Lung (tissue), 17 donors: ENCODE measurements at places on chromosomes 4 and X. TPM values are rescaled to one million over a fixed set of nuclear protein-coding genes. Genes with fewer than 3 reads are reported as not detected.

FGF5 gene
- total RNA-seq, result 0.18 TPM

- no peak overlapping the region for H3K27ac ChIP-seq
- no peak overlapping the region for H3K4me3 ChIP-seq
- no peaks in the 10 kb centered on the region for H3K27me3 ChIP-seq
- DNase-seq, result no peak
Observed at GRCh38 chr4:110135523-110135922, 62.9 kb downstream of the ELOVL6 start.

DNA sequence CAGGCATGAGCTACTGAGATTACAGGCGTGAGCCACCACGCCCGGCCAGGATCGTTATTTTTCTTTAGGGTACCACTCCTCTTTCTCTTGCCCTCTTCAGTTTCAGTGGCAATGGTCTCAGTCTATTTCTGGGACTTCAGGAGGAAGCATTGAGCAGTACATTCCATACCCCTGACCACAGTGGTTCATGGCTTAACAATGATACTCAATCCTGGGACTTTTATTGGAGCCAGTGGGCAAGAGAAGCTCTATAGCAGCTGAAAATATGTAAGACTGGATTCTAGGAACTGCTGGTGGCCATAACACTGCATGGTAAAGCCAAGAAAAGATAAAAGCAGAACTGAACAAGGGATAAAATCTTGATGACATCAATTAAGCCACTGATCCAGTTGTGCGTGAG lies 5.8 kb upstream of the CCNA2 start:
- no peak overlapping the region for H3K27ac ChIP-seq
- H3K4me1 ChIP-seq, result no peaks in the 10 kb centered on the region
- no peak overlapping the region for H3K4me3 ChIP-seq

GRCh38 chr4:159272273-159273140 lies 169.6 kb downstream of the RAPGEF2 start:
- no peak overlapping the region for H3K4me3 ChIP-seq
- H3K36me3 ChIP-seq, result no peaks in the 10 kb centered on the region
- DNase-seq, result no peak

- H3K4me3 ChIP-seq, result no peak overlapping the region
- H3K36me3 ChIP-seq, result no peaks in the 10 kb centered on the region
- H3K27me3 ChIP-seq, result no peaks in the 10 kb centered on the region
- H3K4me1 ChIP-seq, result no peaks in the 10 kb centered on the region
- no peak for DNase-seq
Observed at GRCh38 chr4:124833831-124834505, 121.4 kb upstream of the ANKRD50 start.

- H3K27me3 ChIP-seq, result no peaks in the 10 kb centered on the region
- no peaks in the 10 kb centered on the region for H3K36me3 ChIP-seq
- no peak overlapping the region for H3K27ac ChIP-seq
- peak; percentile 54 for DNase-seq
Observed at GRCh38 chr4:80500613-80501012, 165.1 kb downstream of the CFAP299 start.

GRCh38 chrX:112967341-112967740 lies 126.7 kb upstream of the AMOT start:
- DNase-seq, result no peak
- H3K27me3 ChIP-seq, result peaks cover 3% of the 10 kb centered on the region
- H3K4me3 ChIP-seq, result no peak overlapping the region

DNA sequence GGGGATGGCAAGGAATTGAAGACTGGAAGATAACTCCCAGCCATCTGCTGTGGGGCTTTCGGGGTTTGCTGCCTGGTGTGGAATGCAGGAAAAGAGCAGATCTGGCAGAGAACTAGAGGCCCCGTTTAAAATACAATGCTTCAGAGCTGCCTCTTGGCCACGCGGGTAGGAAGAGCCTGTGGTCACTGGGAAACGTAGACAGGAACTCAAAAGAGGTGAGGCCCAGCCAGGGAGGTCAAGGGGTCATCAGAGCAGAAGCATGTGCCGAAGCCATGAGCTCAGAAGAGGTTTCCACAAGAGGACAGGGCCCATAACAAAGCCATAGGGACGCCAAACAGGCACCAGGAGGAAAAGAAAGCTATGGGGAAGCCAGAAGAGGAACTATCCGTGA lies 14.5 kb upstream of the STS start:
- H3K27ac ChIP-seq, result peak overlapping the region; percentile 80
- H3K4me1 ChIP-seq, result peaks cover 8% of the 10 kb centered on the region
- DNase-seq, result no peak

DNA sequence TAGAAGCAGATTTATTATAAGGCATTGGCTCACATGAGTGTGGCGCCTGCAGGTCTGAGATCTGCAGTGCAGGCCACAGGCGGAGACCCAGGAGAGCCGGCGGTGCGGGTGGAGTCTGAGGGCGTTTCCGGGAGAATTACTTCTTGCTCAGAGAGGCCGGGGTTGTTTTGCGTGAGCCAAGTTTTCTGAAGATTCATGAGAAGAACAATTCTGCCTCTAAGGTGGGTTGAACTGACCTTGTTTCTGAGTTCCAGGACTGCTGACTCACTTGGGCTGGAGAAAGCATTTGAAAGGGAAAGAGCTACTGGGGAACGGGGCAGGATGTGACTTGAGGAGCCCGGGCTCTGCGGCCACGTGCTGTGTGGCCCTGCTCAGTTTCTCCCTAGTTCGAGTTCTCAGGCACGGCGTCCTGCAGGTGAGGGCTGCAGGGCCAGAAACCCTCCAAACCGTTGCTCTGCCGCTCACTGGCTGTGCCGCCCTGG lies 36.7 kb upstream of the SORCS2 start:
- H3K27me3 ChIP-seq, result no peaks in the 10 kb centered on the region
- H3K27ac ChIP-seq, result no peak overlapping the region
- H3K4me3 ChIP-seq, result no peak overlapping the region
- H3K4me1 ChIP-seq, result no peaks in the 10 kb centered on the region
- peak; percentile 20 for DNase-seq
- H3K36me3 ChIP-seq, result no peaks in the 10 kb centered on the region
